ENCODE measurements at places on chromosomes 7 and 10.

- no peak for DNase-seq
Measured at GRCh38 chr10:50224330-50224952, 26.9 kb downstream of the ASAH2 start.

DNA sequence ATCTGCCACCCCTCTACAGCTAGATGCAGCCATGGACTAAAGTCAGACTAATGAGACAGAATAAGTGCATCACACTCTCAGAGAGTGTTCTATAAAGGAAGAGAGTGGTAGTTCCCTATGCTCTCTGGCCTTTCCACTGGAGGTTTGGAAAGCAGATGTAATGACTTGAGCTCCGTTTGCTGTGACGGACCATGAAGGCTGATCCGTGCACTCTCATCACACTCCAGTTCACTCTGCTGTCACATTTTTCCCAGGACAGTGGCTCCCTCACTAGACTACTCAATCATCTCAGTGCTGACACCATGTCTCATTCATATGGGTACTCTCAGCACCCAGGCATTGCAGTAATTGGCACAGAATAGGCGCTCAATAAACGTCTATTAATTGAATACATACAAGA is 20.4 kb downstream of the TRDMT1 start:
- no peak for DNase-seq

- DNase-seq, result peak; percentile 84
Measured at GRCh38 chr10:47311932-47312662, 10.2 kb upstream of the GDF2 start.

DNA sequence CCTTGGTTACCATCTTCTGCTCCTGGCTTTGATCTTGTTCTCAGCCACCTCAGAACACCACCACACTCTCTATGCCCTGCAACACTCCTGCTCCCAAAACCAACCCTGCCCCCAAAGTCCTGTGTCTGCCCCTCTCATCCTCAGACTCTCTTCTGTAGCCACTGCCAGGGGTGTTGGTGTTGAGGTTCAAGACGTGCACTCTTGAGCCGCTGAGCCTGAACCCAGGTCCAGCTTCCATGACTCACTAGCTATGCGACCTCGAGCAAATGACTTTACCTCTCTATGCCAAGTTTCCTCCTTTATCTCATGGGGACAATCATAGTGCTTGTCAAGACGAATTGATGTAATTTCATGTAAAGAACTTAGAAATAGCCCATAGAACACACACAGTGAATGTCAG is 840 bp upstream of the ATP6V0A4 start:
- DNase-seq, result no peak

DNA sequence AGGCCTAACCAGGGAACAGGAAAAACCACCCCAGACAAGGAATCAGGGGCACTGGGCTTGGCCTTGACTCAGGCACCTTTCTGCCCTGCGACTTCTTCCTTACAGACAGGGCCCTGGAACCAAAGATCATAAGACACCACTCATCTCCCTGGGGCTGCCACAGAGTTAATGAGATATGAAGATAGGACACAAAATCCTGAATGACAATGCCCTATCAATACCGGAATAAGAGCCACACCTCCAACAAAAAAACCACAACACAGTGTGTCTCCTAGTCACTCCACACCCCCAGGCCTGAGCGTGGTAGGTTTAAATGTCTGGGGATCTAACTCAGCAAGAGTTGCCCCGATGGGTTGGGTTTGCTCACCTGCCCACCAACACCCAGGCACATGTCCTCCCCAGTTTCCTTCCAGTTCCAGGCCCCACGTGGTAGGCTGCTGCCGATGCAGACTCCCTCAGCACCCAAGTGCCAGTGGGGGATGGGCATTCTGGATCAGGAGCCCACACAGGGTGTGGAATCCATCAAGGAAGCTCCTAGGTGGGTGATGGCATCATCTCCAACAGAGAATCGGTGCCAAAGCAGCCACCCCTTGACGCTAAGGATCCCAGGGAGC is 3.9 kb downstream of the DLG5 start:
- DNase-seq, result no peak

DNA sequence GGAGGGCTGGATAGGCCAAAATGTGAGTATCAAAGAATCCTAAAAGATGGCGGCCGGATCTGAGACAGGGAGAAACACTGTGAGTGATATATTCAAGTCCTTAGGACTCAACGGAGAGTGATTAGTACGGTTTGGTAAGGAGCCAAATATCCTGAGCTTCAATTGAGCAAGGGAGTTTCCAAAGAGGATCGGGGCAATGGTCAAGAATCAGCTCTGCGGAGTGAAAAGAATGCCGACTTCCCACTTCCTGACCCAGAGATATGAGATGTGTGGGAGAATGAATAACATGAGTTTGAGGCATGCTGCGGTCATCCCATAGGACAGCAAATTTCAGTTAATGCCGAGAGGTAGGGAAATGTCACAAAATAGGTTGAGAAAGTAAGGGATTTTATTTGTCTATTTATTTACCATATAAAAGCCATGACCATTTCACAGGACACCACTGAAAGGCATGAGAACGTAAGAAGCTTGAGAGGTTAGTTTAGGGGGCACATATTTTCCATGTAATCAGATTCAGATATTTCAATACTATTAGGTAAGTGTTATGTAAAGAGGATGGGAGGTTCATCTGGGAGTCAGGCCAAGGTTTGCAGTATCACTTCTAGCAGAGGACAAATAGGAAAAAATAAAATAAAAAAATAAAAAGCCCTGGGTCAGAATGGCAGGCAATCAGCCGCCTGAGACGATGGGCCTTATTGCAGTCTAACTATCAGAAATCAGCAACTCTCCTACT is 165.6 kb downstream of the HGF start:
- no peak for DNase-seq

- DNase-seq, result no peak
Measured at GRCh38 chr7:12066004-12066403, 145.1 kb upstream of the TMEM106B start.

DNA sequence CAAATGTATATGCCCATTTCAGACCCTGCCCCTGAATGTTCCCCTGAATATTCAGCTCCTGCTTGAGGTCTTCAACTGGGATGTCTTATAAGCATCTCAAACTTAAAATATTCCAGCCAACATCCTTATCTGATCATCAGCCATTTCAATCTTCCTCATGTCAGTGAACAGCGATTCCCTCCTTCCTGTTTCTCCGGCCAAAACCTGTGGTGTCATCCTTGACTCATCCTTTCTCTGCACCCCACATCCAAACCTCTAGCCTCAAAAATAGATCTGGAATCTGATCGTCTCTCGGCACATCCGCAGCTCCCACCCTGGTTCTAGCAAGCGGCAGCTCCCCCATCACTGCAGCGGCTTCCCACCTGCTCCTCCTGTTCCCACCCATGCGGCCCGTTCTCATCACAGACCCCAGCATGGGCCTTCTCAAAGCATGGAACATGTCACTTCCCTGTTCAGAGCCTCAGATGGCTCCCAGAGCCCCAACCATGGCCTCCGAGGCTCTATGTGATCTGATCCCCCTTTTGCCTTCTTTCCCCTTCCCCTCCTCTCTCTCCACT is 165.7 kb downstream of the HECW1 start:
- no peak for DNase-seq

GRCh38 chr10:49299816-49300139 is 808 bp downstream of the C10orf71 start:
- DNase-seq, result no peak

DNA sequence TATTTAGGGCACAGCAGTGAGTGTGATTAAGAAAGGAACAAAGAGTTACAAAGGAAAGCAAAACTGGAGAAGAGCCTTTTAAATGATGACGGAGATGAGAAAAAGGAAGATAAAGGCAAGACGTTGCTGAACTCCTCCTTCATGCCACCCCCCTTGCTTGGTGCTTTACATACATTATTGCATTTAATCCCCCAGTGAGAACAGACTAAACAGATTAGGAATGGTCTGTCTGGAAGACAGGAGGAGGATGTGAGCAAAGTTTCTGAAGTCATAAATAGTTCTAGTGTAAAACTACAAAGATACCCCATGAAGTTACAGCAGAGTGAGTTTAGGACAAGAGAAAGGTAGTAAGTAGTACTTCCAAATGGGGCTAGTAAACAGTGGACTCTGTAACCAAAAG is 113.5 kb downstream of the PLCE1 start:
- no peak for DNase-seq

DNA sequence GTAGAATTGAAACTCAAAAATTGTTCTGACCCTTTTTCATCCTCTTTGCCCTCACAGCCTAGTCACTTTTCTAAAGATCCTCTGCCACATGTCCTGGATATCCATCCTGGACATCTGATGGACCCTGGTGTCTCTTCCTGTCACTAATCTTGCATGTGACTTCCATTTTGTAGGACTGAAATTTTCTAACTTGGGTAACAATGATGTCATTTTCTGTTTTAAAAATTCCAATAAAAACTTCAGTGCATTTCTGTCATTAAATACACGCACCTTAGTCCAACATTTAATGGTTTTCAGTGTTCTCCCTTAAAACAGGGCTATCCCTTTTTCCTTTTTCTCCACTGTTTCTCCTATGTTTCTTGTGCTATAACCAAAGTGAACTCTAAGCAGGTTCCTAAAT is 684.9 kb upstream of the ANKRD30A start:
- no peak for DNase-seq

DNA sequence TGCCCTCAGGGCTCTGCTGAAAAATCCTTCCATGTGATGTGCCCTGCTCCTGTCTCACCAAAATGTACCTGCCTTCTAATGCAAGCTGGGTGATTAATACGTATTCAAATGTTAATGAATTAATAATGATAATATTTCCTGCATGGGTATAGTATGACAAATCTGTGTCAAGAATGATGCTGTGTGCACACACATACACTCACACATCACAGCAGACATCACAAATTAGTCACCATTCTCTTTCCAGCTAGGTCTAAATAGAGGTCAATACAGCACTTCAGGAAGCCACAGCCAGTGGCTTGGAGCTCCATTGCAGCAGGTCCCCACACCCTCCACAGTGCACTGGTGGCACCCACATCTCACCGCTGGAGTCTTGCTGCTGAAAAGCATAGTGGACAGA is 681.2 kb upstream of the NRP1 start:
- no peak for DNase-seq

GRCh38 chr10:64731016-64731415 is 1209.8 kb downstream of the REEP3 start:
- DNase-seq, result no peak
